ENCODE measurements at places on chromosomes 6 and 20. TPM values are rescaled to one million over a fixed set of nuclear protein-coding genes. Genes with fewer than 3 reads are reported as not detected.

SMLR1 gene
- not detected for total RNA-seq

TSBP1 gene
- not detected for total RNA-seq

PRSS16 gene
- 0.38 TPM for total RNA-seq

MOG gene
- total RNA-seq: not detected

PRRT1 gene
- 1.5 TPM for total RNA-seq

CDSN gene
- total RNA-seq: not detected

OOEP gene
- total RNA-seq: not detected

MAFB gene
- not detected for total RNA-seq

HDGFL1 gene
- not detected for total RNA-seq

RIN2 gene
- not detected for total RNA-seq

KIAA1755 gene
- not detected for total RNA-seq

RANBP9 gene
- total RNA-seq: 56.5 TPM

NCOA7 gene
- total RNA-seq: 76.4 TPM

PI16 gene
- total RNA-seq: 0.39 TPM

KIF25 gene
- not detected for total RNA-seq

BLOC1S5 gene
- 24.4 TPM for total RNA-seq

EPB41L1 gene
- 0.99 TPM for total RNA-seq

TREM2 gene
- total RNA-seq: not detected

FOXA2 gene
- total RNA-seq: not detected

PTPRT gene
- total RNA-seq: not detected

ATP6V1G2 gene
- 1.0 TPM for total RNA-seq

CLPSL1 gene
- total RNA-seq: not detected

B3GAT2 gene
- 0.06 TPM for total RNA-seq

GLP1R gene
- total RNA-seq: 0.56 TPM
